ENCODE measurements at places on chromosomes 5 and 9. TPM values are rescaled to one million over a fixed set of nuclear protein-coding genes. Genes with fewer than 3 reads are reported as not detected.

The ECM2 gene
- total RNA-seq, result not detected

The CXCL14 gene
- not detected for total RNA-seq

The IFNA13 gene
- total RNA-seq, result not detected

The ZFP2 gene
- 0.31 TPM for total RNA-seq

The BHMT2 gene
- total RNA-seq, result not detected

The SMIM32 gene
- total RNA-seq, result not detected

The F2RL1 gene
- total RNA-seq, result 2.1 TPM

The PIP5K1B gene
- total RNA-seq, result 3.1 TPM
